Fibroblast of skin of abdomen (primary cell): ENCODE measurements at places on chromosomes 3 and 15.

GRCh38 chr15:100580414-100580813 is 21.6 kb downstream of the LINS1 start:
- no peak for DNase-seq

- no peak for DNase-seq
Measured at GRCh38 chr3:14801031-14801430, 17.7 kb upstream of the FGD5 start.

GRCh38 chr3:126344380-126345041 is 12.7 kb downstream of the KLF15 start:
- DNase-seq, result no peak

DNA sequence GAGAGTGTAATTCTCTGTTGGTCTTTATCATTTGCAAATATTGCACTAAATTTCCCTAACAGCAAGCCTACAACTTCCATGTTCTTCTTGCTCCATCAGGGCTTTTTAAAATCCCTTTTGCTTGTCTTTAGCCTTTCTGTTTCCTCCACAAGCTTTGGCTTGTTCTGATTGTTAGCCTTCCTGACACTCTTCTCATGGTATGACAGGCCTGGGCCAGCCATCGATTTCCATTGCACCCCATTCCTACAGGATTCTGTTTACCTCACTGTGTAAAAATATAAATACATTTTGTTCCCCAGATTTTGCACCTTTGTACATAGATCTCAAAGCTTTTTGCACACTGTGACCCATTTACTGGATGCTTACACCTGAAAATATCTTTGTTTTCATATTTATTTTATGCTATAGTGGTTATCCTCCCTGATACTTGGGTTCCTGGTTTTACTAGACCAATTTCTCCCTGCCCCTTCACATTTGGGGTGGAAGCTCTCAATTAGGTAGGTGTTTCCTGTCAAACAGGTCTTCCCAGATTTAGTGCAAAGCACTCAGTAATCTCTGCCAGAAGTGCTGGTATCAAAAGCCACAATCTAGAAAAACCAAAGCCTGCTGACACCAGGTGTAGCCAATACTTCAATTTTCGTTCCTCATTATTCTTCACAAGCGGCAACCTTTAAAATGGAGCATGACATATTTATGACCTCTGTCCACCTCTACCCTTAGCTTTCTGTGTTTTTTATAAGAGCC is 57.9 kb upstream of the PPP2R3A start:
- no peak for DNase-seq

- DNase-seq, result peak; percentile 27
Measured at GRCh38 chr3:76065964-76066363, 280.6 kb upstream of the ZNF717 start.

DNA sequence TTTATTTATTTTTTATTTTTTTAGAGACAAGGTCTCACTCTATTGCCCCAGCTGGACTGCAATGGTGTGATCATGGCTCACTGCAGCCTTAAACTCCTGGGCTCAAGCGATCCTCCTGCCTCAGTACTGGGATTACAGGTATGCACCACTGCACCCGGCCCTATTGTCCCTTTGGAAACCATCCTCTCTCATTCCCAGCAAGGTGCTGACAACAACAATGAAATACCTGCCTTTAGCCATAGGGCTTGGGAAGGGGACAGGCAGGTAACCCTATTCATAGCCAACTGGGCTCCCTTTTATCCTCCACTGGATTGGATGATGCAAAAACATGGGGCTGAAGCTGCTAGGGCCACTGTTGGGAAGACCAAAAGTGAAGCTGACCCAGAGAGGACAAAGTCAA is 43.1 kb downstream of the SCAP start:
- DNase-seq, result no peak

GRCh38 chr3:30933478-30934207 is 39.2 kb upstream of the GADL1 start:
- no peak for DNase-seq

GRCh38 chr3:38657369-38657768 is 7.9 kb upstream of the SCN5A start:
- no peak for DNase-seq

DNA sequence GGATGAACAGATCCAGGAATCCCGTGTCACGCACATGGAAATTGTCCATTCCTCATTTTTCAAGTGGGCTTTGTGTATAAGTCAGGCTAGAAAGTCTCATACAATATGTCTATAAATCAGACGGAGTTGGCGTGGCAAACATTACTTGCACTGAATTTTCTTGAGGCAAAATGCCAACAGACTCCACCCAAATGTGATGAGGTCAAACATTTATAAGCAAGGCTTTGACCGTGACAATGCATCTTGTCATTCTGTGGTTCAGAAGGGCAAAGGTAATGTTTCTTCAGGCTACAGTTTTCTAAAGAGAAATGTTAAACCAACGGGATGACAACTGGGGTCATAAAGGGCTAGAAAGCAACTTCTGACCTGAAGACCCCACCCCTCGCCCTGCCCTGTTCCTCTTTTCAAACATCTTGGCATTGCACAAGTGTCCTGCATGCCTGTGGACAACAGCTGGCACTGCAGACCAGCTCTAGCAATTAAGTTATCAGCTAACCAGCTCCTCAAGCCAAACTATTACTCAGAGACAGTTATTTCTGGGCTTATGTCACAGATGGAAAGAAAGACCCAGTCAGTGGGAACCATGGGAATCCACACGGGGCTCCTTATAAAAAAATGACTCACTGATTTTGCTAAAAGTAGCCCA is 36.5 kb upstream of the SPTBN5 start:
- peak; percentile 94 for DNase-seq

DNA sequence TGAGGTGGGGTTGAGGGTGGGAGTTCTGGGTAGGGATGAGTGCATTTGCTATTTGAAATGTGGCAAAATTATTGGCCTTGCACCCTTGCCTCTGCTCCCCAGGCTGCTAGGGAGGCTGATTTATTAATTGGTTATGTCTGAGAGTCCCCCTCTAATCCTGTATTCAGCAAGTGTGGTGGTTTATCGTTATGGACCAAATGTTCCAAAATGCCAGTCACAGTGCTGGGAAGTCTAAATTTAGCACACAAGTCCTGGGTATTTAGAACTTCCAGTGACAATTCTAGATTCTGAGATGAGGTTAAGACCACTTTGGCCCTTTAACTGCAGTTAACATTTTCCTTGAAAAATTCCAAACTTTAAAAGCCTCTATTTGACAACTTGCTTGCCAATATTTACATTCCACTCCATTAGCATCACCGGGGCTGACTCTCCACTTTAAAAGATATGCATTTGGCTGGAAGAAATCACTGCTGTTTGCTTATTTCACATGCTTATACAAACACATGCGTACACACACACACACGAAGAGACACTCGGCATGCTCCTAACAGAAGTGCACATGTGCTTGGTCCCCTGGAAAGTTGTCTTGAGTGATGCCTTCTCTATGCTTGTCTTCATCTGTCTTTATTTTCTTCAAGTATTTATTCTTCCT is 247.7 kb downstream of the IL20RB start:
- DNase-seq, result no peak

DNA sequence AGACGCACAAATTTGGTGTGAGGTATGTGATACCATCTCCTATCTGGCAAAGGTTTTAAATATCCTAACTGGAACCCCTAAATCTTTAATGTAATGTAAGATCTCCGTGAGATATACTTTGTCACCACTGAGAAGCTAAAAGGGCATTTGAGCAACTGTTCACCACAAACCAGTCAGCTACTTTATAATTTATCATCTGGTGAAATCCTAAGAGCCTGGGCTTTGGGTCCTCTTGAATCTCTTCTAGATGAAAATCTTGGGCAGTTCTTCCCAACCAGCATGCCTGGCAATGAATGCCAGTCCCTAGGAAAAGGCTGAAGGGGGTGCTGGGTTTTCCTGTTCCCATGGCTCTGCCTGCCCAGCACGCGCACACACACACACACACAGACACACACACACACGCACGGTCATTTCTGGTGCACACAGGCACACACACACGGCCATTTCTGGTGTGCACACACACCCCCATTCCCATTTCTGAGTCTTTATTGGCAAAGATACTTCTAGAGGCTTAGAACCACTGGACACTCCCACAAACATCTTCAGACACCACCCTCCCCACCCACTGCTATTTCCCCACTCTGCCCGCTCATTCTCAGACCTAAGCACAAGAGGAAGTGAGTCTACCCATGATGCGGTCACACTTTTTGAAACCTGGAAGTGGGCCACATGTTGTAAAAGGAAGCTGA is 72.6 kb downstream of the MYO1E start:
- peak; percentile 96 for DNase-seq

GRCh38 chr3:40653001-40653400 is 128.2 kb downstream of the ZNF621 start:
- DNase-seq, result no peak

- DNase-seq, result no peak
Measured at GRCh38 chr3:145022447-145022846, 1050.8 kb downstream of the DIPK2A start.

DNA sequence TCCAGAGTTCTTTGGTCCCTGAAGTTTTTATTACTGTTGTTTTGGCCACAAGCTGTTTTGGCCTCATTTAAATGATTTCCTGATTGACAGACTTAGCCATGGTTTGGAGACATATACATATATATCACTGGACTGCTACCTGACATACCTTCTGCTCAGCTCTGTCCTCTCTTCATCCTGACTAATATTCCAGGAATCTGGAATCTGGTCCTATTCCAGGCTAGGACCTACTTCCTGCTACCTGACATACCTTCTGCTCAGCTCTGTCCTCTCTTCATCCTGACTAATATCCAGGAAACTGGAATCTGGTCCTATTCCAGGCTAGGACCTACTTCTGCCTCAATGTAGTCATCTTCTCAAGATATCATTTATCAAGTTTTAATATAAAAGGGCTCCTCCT is 724.4 kb upstream of the ROBO1 start:
- no peak for DNase-seq

- no peak for DNase-seq
Measured at GRCh38 chr3:30893678-30894325, 659 bp downstream of the GADL1 start.

DNA sequence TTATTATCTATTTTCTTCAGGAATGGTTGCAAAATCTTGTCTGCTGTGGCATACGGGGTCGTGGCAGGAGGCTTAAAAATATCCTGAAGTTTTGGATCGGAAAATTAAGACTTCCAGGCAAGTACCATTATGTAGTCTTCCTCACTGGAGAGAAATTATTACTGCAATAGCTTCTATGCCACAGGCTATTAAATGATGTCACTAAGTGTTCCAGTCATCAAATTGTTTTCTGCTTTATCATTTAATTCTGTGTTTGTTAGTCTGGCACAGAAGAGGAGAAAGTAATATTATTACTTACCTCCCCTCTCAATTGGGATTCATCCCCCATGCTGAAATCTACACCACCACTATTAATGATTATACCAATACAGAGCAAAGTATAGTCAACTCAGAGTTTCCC is 378.2 kb upstream of the ALCAM start:
- DNase-seq, result no peak

- DNase-seq, result peak; percentile 85
Measured at GRCh38 chr15:57820119-57820518, 113.6 kb downstream of the POLR2M start.

DNA sequence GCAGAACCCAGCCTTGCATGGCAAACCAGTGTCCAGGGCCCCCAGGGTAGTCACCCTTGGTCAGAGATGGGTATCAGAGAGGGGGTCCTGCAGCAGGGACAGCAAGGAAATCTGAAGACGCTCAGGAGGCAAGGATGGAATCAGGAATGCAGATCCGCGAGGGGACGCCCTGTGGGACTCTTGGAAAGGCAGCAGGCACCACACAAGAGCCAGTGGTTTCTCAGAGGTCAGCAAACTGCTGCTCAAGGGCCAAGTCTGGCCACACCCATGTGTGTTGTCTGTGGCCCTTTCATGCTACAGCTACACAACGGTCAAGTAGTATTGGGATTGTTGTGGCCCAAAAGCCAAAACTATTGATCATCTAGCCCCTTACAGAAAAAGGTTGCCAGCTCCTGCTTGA is 69.7 kb downstream of the ST8SIA2 start:
- DNase-seq, result no peak

GRCh38 chr3:180922242-180922641 is 9.8 kb downstream of the FXR1 start:
- DNase-seq, result no peak

- no peak for DNase-seq
Measured at GRCh38 chr3:128068156-128068620, 16.0 kb downstream of the SEC61A1 start.

DNA sequence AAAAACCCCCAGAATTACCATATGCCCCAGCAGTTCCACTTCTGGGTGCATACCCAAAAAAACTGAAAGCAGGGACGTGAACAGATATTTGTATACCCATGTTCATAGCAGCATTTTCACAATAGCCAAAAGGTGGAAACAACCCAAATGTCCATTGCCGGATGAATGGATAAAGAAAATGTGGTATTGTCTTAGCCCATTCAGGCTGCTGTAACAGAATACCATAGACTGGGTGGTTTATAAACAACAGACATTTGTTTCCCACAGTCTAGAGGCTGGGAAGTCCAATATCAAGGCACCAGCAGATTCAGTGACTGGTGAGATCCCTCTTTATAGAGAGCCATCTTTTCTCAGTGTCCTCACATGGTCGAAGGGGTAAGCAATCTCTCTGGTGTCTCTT is 182.1 kb upstream of the ANKRD28 start:
- no peak for DNase-seq
